ENCODE measurements at places on chromosomes 1 and 21. TPM values are rescaled to one million over a fixed set of nuclear protein-coding genes. Genes with fewer than 3 reads are reported as not detected.

The TOR1AIP1 gene
- 21.5 TPM for total RNA-seq

GRCh38 chr1:32818804-32819541 lies 1.5 kb downstream of the S100PBP start:
- H3K4me3 ChIP-seq = peak overlapping the region; percentile 95
- H3K27ac ChIP-seq = peak overlapping the region; percentile 92
- no peaks in the 10 kb centered on the region for H3K27me3 ChIP-seq
- H3K36me3 ChIP-seq = peaks cover 4% of the 10 kb centered on the region
- peaks cover 34% of the 10 kb centered on the region for H3K4me1 ChIP-seq

- H3K4me3 ChIP-seq = peak within 1 kb of the TSS; percentile 41
- no peak for DNase-seq
- no peak within 1 kb of the TSS for H3K27ac ChIP-seq
- peaks cover 84% of the 10 kb centered on the region for H3K27me3 ChIP-seq
- H3K36me3 ChIP-seq = no peaks in the 10 kb centered on the region
Measured at GRCh38 chr1:24930260-24931145, at the start of gene RUNX3. Gene RUNX3, minus strand, starts transcription at chr1:24930276. Its CDS starts 408 bp downstream, at chr1:24929868.

DNA sequence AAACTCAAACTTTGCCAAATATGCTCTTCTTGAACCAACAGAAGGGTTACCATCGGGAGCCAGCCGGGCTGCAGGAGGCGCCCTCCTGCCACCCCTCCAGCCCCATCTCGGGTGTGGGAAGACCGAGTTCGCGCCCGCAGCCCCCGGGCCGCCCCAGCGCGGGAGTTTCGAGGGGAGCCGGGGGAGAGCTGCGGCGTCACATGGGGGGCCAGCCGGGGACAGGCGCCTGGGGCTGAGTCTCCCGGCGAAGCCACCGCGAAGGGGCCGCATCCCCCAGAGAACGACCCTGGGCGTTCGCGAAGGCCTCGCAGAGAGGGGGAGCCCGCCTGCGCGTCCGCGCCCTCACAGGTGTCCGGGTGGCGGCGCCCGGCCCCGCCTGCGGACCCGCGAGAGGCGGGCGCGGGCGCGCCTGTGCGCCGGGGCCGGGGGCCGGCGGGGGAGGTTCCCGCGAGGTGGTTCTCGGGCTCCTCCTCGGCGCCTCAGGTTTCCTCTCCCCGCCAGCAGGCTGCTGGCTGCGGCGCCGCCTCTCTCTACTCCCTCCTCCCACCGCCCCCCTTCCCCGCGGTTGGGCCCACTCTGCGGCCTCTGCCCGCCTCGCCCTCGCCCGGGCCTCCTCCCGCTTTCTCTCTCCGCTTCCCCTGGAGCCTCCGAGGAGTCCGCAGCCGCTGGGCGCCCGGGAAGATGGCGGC lies at the start of gene RAVER2:
Gene RAVER2, plus strand, starts transcription at position 584 of the 689 bp plus-strand sequence. Its CDS starts 98 bp downstream, at position 682.
- H3K27ac ChIP-seq = peak within 1 kb of the TSS; percentile 87
- H3K4me3 ChIP-seq = peak within 1 kb of the TSS; percentile 98
- peak; percentile 77 for DNase-seq
- H3K36me3 ChIP-seq = no peaks in the 10 kb centered on the region

- peaks cover 4% of the 10 kb centered on the region for H3K4me1 ChIP-seq
- no peak overlapping the region for H3K27ac ChIP-seq
- no peaks in the 10 kb centered on the region for H3K27me3 ChIP-seq
- H3K36me3 ChIP-seq = peaks cover 11% of the 10 kb centered on the region
- H3K4me3 ChIP-seq = no peak overlapping the region
Measured at GRCh38 chr1:243798726-243799125, 51.3 kb downstream of the AKT3 start.

The HSPB7 gene
- total RNA-seq = not detected

The OPRD1 gene
- 3.9 TPM for total RNA-seq

DNA sequence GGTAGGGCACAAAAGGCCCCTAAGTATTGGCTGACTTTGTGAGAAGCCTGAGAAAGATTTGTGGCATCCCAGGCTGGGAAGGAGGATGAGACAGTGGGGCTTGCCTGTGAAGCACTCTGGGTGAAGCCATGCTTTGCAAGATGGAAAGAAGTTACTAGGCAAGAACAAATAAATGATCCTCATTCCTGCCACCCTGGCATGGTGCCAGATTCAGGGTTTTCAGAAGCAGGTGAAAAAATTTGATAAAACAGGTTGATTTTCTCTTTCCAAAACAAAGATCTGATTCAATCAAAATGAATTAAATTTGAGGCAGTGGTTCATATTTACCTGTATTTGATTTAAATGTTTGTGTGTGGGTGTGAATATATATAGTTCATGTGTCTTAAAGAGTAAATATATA lies 386.9 kb upstream of the PROX1 start:
- H3K4me1 ChIP-seq = peaks cover 4% of the 10 kb centered on the region
- H3K4me3 ChIP-seq = no peak overlapping the region
- H3K36me3 ChIP-seq = no peaks in the 10 kb centered on the region
- DNase-seq = no peak
- no peaks in the 10 kb centered on the region for H3K27me3 ChIP-seq
- H3K27ac ChIP-seq = no peak overlapping the region

The CRP gene
- not detected for total RNA-seq

DNA sequence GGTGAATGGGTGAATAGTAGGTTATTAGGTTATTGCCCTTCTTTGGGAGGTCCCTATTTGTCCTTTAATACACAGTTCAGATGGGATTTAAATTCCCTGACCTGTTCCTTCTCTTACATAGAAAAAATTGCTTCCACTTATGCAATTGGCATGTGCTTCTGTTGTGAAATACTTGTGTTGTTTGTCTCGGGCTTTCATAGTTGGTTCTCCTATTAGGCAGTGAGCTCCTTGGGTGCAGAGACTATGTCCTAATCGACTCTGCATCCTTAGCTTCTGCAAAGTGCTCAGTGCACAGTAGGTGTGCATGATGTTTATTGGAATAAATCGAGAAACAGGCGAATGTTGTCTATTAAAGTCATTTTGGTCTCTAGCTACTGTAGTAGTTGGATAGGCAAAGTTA lies 1.3 kb upstream of the PDE4B start:
- H3K4me3 ChIP-seq = peak overlapping the region; percentile 89
- peaks cover 3% of the 10 kb centered on the region for H3K36me3 ChIP-seq
- peaks cover 17% of the 10 kb centered on the region for H3K4me1 ChIP-seq
- H3K27ac ChIP-seq = no peak overlapping the region
- no peak for DNase-seq

GRCh38 chr1:227459977-227460376 lies 103.4 kb upstream of the ZNF678 start:
- no peak for DNase-seq
- peaks cover 8% of the 10 kb centered on the region for H3K27me3 ChIP-seq
- no peaks in the 10 kb centered on the region for H3K36me3 ChIP-seq
- H3K4me3 ChIP-seq = no peak overlapping the region
- H3K27ac ChIP-seq = no peak overlapping the region
- H3K4me1 ChIP-seq = no peaks in the 10 kb centered on the region

All from neural crest cell (in vitro differentiated cells).